CD8-positive, alpha-beta T cell (primary cell): ENCODE measurements at places on chromosomes 2 and 18.

GRCh38 chr2:176158186-176158591, 1.1 kb downstream of the HOXD3 start:
- DNase-seq = no peak

GRCh38 chr18:74248189-74248588, 43.6 kb downstream of the CYB5A start:
- DNase-seq = no peak

DNA sequence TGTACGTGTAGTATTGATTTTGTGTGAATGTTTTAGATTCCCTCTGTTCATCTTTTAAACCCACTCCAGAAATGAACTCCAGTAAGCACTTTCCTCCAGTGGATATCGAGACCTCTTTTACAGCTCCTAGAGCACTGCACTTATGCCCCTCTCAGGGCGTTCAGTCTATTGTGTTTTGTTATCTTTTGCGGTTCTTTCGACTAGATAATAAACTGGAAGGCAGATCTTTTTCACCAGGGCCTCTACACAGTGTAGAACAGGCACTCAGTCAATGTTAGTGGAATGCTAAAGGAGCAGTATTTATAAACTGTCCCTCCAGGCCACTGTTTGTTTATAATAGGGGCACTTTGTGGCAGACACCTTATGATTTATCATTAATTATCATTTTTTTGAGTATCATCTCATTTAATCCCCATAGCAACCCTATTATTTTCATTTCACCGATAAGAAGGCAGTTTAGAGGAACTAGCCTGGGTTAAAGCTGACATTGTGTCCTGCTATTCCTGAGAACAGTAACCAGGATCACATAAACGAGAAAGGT, 742 bp upstream of the SOS1 start:
- DNase-seq = no peak

- no peak for DNase-seq
These were observed 10.5 kb upstream of the SLC1A4 start for GRCh38 chr2:64978514-64979268.

DNA sequence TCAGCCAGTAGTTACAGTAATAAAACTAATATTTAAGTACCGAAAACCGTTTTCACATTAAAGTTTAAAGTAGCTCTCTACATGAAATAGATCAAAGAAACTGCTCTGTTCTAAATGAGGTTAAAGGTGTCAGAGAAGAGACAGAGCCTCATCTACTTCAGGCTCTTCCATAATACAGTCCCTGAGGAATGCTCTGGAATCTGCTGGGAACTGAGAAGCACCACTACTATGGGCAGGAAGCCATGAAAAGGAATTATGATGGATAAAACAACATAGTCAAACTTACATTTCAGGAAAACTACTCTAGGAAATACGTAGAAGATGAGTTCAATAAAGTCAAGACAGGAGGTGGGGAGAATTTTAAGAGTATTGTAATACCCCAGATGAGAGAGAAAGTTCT, 60.0 kb downstream of the ROCK1 start:
- no peak for DNase-seq

- DNase-seq = no peak
These were observed 62.6 kb downstream of the DNMT3A start for GRCh38 chr2:25279091-25279651.

GRCh38 chr2:70785137-70785911, 5.1 kb downstream of the FIGLA start:
- DNase-seq = peak; percentile 42

DNA sequence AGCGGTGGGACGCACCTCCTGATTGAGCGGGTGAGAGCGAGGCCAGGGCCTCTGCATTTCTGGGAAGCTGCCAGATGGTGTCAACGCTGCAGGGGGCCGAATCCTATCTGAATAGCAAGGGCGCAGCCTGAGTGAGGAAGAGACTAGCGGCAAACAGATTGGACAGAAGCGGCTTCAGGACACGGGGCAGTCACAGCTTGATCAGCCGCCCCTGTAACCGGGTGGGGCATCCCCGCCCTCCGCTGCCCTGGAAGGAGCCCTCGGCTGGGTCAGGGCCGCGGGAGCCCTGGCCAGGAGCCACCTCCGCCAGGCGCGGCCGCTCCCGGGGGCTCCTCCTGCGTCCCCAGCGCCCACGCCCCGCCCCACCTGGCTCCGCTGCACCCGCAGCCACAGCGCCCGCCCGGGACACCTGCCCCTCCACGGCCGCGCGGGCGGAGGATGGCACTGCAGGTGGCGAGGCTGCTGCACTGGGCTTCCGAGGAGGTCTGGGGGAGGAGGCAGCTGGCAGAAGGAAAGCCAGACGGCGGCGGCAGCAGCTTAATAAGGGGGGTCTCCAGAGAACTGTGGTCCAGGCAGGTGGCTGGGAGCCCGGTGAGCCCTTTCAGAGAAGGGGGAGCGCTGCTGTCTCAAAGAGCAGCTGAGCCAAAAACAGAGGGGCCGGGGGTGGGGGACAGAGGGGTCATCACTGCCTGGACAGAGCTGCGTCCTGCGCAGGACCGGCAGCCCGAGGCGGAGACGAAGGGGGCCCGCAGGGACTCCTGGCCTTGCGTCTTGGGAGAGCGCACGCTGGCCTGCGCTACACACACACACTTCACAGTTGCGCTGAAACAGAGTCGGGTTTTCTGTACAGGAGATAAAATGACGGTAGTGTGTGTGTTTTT, 18.8 kb upstream of the SOX11 start:
- DNase-seq = no peak

GRCh38 chr2:233199870-233200269, 51.6 kb upstream of the ATG16L1 start:
- DNase-seq = no peak

GRCh38 chr2:59732871-59733566, 820.4 kb downstream of the BCL11A start:
- DNase-seq = no peak

GRCh38 chr2:143058851-143059250, 70.4 kb upstream of the ARHGAP15 start:
- no peak for DNase-seq

DNA sequence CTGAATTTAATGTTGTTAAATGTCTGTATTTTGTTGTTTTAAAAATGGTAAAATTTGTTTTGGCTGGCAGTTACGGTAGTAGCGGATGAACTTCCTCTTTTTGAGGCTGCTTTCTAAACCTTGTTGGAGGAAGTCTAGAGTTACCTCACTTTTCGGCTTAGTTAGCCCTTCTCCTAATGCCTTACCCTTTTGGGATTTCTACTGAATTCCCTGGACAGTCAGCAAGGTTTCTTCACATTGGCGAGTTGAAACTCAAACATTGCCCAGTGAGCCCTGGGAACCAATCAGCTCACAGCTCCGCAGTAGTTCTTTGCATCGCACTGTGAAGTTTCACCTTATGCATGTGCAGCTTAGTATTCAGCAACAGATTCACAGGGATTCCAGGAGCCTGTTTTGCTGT, 55.2 kb downstream of the TMEM247 start:
- no peak for DNase-seq
